ENCODE measurements at places on chromosomes 11 and 22.
A peak's percentile ranks its signal among the peaks of the same experiment; 100 is the strongest.

GRCh38 chr22:27554106-27554811 is 247.3 kb downstream of the MN1 start:
- DNase-seq: no peak

DNA sequence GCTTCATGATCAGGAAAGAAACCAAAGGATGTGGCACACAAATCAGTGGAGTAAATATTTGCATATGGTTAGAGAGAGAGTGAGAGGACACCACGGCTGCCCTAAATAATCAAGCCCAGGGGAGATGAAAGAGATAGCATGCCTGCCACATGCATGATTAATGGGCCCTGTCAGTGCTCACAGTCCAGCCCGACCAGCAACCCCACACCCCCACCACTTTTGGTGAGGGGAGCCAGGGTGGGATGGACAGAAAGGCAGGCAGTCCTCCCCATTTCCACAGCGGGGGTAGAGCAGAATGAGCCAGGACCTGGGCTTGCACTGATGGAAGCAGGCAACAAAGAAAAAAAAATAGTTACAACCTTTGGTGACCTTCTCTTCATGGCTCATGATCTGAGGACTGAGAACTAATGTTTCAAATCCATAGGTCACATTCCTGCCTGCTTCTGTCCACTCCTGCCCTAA is 545.0 kb downstream of the ETS1 start:
- no peak for DNase-seq

DNA sequence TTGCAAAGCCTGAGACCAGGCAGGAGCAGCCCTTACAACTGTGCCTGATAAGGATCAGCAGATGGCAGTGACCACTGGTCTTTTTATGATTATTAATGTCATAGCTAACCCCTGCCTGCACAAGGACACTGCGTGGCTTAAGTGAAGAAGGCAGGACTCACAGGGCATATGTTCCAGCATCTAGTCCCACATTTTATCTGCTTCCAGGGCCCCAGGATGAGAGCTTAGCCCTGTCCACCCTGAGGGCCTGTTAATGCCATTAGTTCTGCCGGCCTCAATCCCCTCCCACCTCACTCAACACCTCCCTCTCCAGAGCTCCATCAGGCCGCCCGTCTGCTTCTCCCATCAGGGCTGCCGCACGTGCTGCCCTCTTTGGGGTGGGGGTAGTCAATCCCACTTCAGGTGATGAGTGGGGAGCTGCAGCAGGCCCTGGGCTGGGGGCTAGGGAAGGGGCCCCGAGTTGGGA is 33.1 kb upstream of the TSPAN18 start:
- no peak for DNase-seq

DNA sequence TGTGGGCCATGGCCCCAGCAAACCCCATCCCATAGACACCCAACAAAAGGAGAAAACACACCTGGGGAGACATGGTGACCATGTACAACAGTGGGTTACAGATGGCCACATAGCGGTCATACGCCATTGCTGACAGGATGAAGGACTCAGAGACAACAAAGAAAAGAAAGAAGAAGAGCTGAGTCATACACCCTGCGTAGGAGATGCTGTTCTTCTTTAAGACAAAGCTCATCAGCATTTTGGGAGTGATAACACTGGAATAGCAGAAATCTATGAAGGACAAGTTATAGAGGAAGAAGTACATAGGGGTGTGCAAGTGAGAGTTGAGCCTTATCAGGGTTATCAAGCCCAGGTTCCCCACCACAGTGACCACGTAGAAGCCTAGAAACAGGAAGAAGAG is 4.9 kb downstream of the OR8B8 start:
- DNase-seq: no peak

- no peak for DNase-seq
These were observed 6.0 kb downstream of the MRPL40 start for GRCh38 chr22:19438298-19438697.

GRCh38 chr11:69462106-69462951 is 19.1 kb upstream of the LINC01488 start:
- DNase-seq: peak; percentile 55

- no peak for DNase-seq
These were observed 56.1 kb upstream of the SLC35C1 start for GRCh38 chr11:45748801-45749200.

- no peak for DNase-seq
These were observed 179.4 kb downstream of the NTM start for GRCh38 chr11:131549770-131550169.

GRCh38 chr11:69142895-69143294 is 12.8 kb upstream of the SMIM38 start:
- no peak for DNase-seq

- no peak for DNase-seq
These were observed at the start of gene KRTAP5-3 for GRCh38 chr11:1608363-1608762. TSS of gene KRTAP5-3 (minus strand) at chr11:1608463. CDS start at chr11:1608385, 78 bp downstream.

DNA sequence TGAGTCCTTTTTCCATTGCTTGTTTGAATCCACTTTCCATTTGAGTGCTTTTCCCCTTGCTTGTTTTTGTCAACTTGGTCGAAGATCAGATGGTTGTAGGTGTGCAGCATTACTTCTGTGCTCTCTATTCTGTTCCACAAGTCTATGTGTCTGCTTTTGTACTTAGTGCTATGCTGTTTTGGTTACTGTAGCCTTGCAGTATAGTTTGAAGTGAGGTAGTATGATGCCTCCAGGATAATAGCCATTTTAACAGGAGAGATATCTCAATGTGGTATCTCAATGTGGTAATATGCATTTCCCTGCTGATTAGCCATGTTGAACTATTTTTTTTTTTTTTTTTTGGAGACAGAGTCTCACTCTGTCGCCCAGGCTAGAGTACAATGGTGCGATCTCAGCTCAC is 16.7 kb downstream of the ACRV1 start:
- DNase-seq: no peak

GRCh38 chr11:97751405-97751804 is 1269.3 kb upstream of the CNTN5 start:
- DNase-seq: no peak

GRCh38 chr11:66454247-66454646 is 12.5 kb upstream of the PELI3 start:
- DNase-seq: no peak

DNA sequence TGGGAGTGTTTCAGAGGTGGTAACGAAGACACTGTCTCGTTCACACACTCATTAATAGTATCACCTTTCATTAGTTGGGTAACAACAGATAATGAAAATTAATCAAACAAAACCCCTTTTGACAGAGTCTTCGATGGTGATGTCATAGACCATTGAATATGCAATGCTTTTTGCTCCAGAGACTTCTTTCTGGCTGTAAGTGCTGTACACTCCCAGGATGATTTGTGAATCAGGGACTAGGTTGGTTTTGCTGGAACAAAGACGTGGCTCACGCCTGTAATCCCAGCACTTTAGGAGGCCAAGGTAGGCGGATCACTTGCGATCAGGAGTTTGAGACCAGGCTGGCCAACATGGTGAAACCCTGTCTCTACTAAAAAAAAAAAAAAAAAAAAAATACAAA is 9.5 kb upstream of the RASSF10 start:
- DNase-seq: no peak

DNA sequence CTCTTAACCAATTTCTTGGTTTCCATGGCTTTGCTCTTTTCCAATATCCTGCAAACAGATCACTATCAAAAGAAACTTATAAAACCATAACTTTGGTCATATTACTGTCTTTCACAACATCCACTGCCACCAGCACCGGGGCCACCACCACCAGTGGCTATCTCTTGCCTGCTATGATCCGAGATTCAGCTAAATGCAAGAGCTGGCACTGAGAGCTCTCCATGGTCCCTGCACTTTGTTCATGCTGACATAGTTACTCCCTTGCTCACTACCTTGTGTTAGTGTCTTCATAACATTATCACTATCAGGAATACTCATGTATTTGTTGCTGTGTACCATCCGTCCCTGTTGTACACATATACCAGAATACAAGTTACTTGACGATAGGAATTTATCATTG is 299.0 kb downstream of the ETS1 start:
- no peak for DNase-seq

GRCh38 chr22:30821863-30822215 is 127.2 kb downstream of the OSBP2 start:
- DNase-seq: no peak

DNA sequence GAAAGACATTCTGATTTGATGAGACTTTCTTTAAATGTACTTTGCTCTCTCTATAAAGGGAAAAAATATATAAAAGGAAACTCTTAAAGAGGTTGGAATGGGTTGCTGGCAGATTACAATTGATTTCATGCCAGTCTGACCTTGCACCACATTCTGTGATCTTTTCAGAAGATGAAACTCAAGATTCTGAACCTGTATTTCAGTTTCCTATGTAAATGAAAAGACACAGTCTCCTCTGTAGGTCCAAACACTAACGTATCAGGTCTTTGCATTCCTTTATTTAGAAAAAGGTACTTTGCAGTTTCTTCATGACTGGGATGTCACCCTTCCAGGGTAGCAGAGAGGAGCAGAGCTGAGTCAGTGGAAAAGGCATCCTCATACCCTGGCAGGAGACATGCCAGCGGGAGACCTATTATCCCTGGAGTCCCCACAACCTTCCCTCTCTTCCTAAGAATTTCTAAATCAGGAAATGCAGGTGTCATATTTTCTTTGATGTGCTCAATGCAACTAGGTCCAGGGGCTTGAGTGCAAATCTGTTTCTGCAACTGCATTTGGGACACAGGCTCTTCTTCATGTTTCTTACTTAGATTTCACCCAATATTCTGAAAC is 282.6 kb downstream of the CADM1 start:
- no peak for DNase-seq

- no peak for DNase-seq
These were observed 227.6 kb downstream of the SBF2 start for GRCh38 chr11:10066441-10066840.

DNA sequence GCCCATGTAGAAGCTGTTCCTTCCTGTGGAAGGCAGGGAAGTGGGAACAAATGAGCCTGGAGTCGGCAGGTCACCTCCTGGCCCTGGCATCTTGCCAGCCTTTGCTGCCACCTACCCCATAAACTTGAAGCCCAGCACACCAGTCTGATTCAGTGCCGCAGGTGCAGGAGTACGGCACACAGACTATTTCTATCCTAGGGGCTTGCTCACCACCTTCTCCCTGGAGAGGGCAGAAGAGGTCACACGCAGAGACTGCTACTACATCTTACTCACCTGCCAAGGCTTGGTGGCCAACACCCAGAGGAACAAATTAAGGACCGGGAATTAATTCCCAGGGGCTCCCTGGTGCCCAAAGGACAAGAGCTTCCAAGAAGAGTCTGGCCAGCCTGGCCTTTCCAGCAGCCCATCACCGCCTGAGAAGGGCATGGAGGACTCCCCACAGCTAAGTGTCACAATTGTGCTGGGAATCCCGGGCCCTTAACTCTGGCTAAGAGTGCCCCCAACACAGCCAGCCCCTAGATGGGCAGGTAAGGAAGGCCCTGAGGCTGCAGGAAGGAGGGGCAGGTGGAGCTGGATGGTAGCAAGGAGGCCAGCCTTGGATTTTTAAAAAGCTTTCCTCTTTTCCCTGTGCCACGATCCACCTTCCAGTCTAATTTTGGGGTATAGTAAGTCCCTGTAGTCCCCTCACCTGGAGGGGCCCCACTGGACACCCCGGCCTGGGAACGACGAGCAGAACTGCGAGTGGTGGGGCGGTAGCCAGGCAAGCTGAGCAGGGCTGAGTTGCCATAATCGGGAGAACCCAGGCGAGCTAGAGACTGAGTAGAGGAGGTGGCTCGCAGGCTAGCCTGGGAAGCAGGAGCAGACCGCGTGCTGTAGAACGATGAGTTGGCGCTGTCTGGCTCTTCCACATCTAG is 6.9 kb downstream of the IL18BP start:
- no peak for DNase-seq

DNA sequence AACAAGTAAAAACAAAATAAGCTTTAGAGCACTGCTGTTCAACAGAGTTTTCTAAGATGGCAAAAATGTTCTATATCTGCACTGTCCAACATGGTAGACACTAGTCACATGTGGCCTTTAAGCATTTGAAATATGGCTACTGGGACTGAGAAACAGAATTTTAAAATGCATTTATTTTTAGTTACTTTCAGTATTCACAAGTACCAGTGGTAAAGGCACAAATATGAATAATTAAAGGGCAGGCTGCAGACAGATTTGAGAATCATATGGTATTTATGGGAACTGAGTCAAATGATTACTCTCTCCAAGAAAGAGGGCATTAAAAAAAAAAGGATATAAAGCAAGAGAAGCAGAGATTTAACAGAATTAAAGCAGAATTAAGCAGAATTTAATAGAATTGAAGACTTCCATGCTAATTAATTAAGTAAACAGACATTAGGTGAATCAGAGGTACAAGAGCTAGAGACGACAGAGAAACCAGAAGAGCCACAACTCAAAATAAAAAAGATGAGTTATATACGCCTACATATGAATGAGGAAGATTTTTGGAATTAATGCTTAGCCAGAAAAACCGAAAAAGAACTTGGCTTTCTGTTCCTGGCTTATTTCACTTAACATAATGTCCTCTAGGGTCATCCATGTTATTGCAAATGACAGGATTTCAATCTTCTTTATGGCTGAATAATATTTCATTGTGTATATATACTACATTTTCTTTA is 160.4 kb downstream of the ATG16L2 start:
- no peak for DNase-seq

DNA sequence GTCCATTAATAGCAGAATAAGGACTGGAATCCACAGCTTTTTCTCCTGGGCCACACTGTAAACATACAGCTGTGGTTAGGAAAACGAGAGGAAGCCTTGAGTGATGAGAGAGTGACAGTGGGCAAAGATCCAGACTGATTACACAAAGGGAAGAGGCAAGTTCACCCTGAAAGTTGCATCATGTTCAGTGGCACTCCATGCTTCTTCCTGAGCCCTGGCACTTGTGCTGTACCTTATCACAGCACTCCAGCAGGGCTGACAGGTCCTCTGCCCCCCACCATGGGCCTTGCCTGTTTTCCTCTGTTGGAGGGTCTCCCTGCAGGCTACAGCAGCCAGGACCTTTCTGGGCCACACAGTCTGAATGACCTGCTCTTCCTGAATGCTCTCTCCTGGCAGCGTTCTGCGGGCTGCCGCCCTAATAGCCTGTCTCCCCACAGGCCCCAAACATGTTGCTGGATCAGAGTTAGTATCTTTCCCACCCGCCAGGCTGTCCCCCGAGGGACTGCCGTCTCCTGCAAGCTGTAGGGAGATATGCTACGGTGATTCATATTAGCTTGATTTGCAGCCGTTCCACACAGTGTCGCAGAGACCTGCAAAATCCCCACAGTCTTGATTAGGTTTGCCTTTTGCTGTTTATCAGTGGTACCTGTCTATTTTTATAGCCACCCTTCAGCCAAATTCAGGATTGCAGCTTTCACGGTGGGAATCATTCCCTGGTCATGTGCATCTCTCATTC is 60.2 kb downstream of the NTM start:
- DNase-seq: no peak

DNA sequence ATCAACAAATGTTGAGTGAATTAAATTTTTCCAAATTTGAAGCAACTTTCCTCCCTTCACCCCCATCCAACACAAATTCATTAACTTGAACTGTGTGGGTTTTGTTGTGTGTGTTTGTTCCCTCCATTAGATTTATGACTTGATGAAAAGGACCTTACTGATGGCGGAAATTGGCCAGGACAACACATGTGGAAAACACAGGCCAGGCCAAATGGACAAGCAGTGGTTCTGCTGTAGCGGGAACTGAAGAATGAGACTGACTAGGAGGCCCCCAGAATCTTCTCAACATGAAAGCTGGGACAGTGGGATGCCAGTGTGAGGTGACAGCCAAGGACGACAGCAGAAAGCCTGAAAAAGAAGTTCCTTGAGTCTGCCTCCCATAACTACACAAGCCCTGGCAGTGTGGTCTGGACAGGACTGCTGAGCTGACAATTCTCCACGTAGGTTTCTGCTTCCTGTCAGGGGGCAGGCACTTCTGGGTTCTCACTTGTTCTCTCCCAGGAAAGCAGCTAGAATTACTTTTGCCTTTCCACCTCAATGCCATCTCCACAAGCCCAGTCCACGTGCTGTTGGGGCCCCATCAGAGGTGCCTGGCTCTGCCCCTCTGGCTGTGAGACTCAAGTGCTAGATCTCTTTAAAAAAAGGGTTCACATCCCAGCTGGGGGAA is 94.3 kb downstream of the ETS1 start:
- no peak for DNase-seq
